ENCODE measurements at places on chromosomes 7 and 10.

DNA sequence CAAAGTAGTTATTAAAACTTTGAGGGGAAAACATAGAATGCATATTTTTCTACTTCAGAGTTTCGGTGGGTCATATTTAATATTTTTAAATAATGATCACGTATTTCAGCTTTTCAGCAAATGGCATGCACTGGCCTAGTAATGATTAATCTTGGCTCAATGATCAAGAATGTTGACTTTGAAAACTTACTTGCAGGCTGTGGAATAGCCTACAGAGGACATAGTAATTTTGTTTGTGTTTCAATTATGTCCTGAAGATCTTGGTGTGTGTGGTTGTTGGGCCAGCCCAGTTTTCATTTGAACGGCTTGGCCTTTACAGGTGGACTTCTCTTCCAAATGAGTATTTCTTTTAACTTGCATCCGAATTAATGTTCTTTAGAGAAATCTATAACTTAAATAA is 35.1 kb downstream of the ADD3 start:
- no peak for DNase-seq

- DNase-seq, result no peak
These were observed 643.5 kb upstream of the POT1 start for GRCh38 chr7:125573126-125573525.

GRCh38 chr7:44738051-44738723 is 10.5 kb upstream of the ZMIZ2 start:
- DNase-seq, result peak; percentile 46

GRCh38 chr10:33566001-33566400 is 231.5 kb upstream of the NRP1 start:
- DNase-seq, result no peak

DNA sequence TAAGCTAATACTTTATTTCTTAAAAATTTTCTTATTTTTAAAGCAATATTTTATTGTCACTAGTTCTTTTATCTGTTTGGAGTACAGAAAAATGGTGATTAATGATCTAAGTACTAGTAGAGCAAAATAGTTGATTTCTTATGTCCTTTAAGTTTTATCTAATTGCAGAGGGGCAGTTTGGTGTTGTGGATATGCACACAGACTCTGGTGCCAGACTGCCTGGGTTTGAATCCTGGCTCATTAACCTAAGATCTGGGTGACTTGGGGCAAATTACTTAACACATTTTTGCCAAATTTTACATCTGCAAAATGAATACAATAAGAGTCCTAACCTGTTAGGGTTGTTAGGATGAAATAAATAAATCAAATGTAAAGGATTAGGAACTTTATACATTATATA is 10.7 kb upstream of the PRPS1L1 start:
- DNase-seq, result no peak

DNA sequence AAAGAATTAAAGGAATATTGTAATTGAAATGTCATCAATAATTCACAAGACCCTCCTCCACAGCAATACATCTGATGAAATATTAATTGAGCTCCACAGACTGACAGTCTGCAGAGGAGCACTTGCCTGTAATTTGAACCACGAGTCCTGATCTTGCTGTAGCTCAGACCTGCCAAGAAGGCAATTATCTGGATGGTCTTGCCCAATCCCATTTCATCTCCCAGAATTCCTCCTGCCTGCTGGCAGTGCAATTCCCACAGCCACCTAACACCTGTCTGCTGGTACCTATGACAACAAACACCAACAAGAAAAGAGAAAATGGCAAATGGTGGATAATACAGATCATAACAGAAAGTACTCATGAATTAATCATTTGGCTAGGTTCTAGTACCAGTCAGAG is 38.5 kb downstream of the ERCC6 start:
- no peak for DNase-seq

DNA sequence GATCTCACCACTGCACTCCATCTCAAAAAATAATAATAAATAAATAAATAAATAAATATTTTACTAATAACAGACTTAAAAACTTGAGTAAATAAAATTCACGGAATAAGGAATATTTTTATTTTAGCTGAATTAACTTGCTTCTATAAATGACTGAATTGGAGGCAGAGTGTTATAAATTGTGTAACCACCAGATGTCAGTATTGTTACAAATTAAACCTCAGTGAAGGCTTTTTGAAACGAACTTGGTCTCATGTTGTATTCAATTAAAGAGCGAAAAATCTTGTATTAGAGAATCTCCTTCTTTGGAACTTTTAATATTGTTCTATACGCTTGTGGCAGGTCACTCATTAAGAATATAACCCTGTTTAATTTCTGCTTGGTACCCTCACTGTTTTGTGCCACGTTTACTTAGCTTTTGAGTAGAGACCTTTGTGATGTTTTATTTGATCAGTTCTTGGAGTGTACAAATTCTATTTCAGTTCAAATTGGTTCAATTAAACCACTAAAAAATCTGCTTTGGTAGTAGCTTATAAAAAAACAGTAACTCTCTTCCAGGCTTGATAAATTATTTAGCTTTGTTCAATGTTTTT is 45.6 kb upstream of the SCIN start:
- peak; percentile 51 for DNase-seq

GRCh38 chr7:68334216-68334615 is 1264.1 kb upstream of the AUTS2 start:
- no peak for DNase-seq

Data from fibroblast of skin of scalp (primary cell).